ENCODE measurements at places on chromosomes 1 and 21.

- DNase-seq = no peak
Measured at GRCh38 chr1:11731691-11732283, 4.1 kb upstream of the AGTRAP start.

- no peak for DNase-seq
Measured at GRCh38 chr1:173048621-173049321, 2.0 kb downstream of the TNFSF18 start.

- DNase-seq = no peak
Measured at GRCh38 chr1:21291964-21292363, 1.7 kb upstream of the ECE1 start.

- DNase-seq = no peak
Measured at GRCh38 chr1:66396212-66396890, 137.6 kb upstream of the SGIP1 start.

DNA sequence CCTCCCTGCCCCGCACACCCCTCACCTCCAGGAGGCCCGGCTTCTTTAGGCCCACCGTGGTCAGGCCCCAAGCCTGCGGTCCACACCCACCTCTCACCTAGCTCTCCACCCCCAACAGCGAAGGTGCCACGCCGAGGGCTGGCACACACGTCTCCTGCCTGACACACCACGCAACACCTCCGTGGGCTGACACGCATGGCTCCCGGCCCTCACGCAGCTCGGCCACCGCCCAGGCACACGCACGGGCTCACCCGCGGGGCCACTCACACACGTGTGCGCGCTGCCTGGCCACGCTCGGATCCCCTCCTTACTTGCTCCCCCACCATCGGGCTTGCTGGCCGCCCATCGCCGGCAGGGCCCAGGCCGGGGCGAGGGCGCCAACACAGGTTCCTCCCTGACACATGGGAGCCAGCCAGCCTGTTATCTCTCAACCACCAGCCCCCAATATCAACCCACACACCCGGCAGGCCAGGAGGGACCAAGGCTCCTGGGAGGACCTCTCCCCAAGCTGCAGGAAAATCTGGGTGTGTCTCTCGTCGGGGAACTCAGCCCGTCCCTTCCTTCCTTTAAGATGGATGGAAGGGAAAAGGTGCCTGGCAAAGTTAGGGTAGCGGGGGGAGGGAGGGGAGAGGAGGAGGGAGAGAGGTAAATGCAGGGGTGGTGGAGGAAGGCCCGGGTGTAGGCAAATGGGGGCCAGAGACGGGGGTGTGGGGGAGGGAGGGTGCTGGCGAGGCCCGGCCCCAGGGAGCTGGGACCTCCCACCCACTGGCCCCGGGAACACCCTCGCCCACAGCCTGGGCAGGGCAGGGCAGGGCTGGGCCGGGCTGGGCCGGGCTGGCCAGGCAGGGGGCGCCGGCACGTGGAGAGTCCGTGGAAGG lies 546 bp downstream of the ELOVL1 start:
- no peak for DNase-seq

DNA sequence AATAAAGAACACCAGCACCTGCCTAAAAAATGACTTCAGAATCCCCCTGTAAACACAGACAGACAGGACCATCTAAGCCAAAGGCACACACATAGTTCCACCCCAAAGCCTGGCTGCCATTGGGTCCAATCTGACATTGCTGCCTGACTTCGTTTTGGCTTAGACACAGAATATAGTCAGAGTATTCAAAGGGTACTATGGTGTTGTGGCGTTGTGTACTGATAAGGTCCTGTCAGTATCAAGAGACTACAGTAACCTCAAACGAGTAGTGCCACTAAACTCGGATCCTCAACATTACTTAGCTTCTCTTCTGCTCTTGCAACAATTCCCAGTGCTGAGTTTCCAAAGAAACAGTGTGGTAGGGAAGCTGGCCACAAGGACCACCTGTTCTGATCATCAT lies 169.3 kb upstream of the NR5A2 start:
- DNase-seq = no peak

GRCh38 chr1:17078991-17079868 lies 25.4 kb upstream of the SDHB start:
- no peak for DNase-seq

DNA sequence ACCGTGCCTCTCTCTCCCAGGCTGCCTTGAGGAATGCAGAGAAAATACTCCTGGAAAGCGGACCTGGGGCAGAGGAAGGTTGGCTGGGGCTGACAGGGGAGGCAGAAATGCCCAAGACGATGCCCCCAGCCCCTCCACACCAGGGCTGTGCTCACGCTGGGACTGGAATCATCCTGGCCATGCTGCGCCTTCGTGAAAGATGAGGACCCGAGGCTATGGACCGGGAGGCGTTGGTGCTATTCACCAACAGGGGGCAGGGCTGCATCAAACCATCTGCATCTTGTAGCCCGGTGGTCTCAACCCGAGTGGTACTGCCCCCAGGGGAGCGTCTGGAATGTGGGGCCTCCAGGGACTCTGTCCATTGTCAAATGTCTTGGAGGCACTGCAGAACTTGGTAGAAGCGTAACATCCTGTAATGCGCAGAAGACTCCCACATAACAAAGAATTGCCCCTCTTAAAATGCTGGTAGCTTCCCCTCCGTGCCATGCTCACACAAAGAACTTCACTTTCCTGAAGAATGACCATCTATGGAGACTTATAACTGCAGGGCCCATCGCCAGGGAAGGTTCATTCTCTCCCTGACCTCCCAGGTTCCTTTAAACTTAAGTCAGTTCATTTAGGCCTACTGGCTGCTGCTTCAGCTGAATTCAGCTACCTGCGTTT lies 251.2 kb downstream of the RRAGC start:
- DNase-seq = peak; percentile 16

GRCh38 chr1:243730487-243731150 lies 119.4 kb downstream of the AKT3 start:
- DNase-seq = no peak

DNA sequence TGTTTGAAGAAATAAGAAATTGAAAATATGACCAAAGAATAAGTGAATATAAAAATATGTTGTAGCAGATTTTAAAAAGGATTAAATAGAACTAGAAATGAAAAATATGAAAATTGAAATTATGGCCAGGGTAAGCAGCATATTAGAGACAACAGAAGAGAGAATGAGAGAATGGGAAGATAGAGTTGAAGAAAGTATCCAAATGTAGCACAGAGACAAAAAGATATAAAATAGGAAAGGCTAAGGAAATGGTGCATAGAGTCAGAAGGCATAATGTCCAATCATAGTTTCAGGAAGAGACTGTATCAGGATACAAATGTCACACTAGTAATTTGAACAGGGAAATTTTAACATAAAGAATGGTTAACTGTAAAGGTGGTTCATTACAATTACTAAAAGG lies 29.5 kb downstream of the AZIN2 start:
- DNase-seq = no peak

- DNase-seq = no peak
Measured at GRCh38 chr1:35717911-35718476, 690 bp downstream of the C1orf216 start.

GRCh38 chr1:176009951-176010350 lies 197.1 kb downstream of the COP1 start:
- no peak for DNase-seq

DNA sequence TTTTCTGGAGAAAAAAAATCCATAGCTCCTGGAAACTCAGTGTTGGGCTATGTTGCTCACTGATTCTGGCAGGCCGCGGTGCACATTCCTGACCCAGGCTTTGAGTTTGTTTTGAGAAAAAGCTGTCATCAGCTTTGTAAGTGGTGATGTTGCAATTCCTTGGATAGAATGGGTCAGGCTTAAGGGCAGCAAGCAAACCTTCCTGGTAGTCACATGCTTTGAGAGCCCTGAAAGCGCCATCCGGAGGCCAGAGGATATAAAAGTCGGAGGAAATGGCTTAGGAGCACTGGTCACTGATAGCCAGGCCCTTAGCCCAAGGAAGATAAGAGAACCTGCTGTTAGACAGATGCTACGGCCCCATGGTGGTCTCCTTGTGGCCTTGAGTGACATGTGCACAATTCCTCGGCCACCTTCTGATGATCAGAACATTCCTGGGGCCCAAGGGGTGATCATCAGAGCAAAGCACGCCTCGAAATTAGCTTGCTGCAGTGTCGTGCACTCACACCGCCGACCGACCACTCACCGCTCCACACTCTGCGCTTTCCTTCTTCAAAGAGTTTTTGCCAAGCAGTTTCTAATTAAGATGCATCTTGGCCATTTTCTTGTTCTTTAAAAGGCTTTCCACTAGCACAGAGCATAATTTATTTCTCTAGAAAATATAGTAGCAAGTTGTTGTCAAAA lies 78.6 kb downstream of the MAN1C1 start:
- no peak for DNase-seq

DNA sequence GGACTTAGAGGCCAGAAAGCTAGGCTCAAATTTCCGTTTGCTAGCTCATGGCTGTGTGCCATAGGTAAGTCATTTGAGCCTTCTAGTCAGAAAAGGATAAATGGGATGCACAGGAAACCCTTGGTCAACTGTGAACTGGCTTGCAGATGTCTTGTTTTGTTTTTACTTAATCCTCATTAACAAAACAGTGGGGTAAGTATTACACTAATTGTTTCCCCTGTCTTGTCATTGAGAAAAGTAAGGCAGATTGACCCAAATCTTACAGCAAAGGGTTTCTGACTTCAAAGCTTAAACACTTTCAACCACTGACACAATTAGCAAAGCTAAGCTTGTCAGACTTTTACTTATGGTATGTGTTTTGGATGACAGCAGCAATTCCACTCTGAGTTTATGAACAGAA lies 291.3 kb downstream of the NTNG1 start:
- no peak for DNase-seq

DNA sequence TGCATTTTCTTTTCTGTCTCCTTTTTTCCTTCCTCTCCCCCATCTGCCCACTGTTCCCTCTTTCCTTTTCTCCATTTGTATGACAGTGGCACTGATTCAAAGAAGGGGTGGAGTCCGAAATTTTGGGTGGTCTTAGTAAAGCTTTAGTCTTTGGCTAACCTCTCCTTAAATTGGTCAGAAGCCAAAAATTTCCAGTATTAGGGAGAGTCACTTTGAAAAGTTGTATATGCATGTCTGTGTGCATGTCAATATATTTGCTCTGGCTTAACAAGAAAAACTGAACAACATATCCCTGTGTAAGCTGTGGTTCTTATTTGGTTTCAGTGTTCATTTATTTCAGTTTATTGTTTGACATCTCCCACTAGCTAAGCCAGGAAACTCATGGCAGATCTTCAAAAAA lies 314.8 kb upstream of the CXADR start:
- no peak for DNase-seq

DNA sequence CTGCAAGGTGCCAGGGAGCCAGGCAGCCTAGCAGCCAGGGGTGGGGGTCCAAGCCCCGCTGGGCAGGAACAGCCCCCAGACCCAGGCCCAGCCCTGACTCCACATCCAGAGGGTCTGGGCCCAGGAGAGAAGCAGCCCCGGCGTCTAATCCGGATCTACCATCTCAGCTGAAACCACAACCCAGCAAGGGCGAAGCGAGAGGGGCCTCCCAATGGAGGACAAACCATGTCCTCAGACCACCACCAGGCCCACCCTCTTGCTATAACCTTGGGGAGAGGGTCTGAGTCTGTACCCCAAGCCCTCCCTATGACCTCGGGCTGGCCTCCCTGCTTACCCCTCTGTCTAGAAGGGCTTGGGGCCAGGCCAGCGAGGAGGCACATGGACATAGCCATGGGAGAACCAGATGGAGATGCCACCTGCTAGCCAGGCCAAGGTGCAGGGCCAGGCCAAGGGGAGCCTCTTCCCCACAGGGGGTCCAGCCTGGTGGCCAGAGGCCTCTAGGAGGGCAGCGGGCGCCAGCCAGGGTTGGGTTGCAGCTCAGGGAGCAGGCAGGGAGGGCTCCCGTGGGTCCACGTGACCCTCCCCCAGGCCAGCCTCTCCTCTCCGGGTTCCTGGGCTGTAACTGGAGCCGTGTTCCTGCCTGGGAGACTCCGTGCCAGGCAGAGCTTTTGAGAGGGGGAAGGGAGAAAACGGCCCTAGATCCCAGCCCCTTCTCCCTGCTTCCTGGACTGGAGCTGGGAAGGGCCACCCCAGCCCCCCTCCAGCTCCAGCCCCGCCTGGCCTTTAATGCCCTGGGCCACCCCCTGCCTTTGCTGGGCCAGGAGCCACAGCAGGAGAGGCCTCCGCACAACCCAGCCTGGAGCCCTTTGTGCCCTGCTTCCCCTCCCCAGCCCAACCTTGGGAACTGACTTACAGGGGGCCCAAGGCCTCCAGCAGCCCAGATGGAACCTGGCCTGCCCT lies 2.5 kb downstream of the WNT9A start:
- DNase-seq = no peak

DNA sequence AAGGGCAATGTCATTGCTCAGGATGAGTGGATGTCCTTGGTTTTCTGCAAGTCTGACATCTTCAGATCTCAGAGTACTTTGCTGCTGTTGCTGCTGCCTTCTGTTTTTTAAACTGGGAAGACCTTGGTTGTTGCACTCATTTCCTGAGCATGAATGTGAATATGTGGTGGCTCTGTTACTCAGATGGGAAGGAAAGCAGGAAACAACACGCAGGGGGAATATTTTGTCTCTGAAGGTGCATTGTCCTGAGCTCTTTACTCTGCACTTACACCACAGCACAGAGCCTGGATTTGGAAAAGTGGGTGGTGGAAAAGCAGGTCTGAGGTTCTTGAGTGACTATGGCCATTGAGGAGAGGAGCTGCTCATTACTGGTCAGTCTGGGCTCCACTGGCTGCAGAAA lies 36.3 kb downstream of the PTGFRN start:
- no peak for DNase-seq

GRCh38 chr1:156129687-156130577 lies 15.4 kb downstream of the LMNA start:
- DNase-seq = peak; percentile 35

DNA sequence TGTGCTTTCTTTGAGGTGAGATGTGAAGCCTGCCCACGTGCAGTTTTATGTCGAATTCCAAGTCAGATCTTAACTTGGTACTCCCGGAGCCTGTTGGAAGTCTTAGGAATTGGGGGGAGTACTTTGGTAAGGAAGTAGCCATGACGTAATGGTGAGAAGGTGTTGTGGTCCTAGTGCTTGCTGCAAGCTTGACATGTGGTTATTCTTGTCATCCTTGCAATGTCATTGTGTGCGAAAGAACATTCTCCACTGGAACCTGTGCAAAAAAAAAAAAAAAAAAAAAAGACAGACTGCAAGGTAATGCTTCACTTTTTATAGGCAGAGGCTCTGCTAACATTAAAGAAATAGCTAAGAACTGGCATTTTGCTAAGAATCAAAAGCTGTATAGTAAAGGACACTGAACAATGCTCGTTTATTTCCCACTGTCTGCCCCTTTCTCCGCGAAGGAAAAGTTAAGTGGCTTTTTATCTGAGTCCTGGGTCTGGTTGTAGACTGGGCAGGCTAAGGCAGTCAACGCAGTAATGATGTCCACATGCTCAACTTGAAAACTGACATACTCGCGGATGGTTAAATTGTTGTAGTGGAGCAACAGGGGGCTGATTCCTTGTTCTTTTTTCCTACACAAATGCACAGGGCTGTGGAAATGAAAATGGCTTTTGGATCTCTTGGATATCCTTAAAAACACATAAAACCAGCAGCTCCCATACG lies 2.1 kb downstream of the KAZN start:
- DNase-seq = no peak

GRCh38 chr1:37481289-37482003 lies 7.1 kb downstream of the ZC3H12A start:
- no peak for DNase-seq
